ENCODE measurements at places on chromosomes 2 and 18. TPM values are rescaled to one million over a fixed set of nuclear protein-coding genes. Genes with fewer than 3 reads are reported as not detected.

LYG1 gene
- 2.4 TPM for total RNA-seq

ARMC9 gene
- 7.7 TPM for total RNA-seq

ALPG gene
- not detected for total RNA-seq

CAPN14 gene
- 2.0 TPM for total RNA-seq

ANKMY1 gene
- total RNA-seq: 30.8 TPM

FHOD3 gene
- total RNA-seq: 23.4 TPM

DNA sequence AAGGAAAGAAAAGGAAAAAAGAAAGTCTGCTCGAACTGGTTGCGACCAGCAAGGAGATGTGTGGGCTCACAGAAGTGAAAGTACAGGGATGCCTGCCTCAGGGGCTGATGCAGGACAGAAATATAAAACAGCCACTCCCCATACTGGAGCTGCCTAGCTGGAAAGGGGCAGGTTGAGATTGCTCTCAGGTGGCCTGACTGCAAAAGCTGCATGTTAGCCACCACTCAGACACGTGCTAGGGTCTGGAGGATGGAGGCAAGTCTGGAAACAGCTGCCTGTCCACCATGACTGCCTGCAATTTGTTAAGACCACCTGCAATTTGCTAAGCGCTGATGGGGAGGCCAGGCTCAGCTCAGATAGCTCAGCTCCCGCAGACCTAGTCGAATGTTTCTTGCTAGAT lies 17.9 kb downstream of the B3GNT7 start:
- no peaks in the 10 kb centered on the region for H3K27me3 ChIP-seq
- H3K36me3 ChIP-seq: no peaks in the 10 kb centered on the region
- H3K4me1 ChIP-seq: peaks cover 14% of the 10 kb centered on the region
- no peak overlapping the region for H3K4me3 ChIP-seq

- H3K27ac ChIP-seq: no peak overlapping the region
- no peaks in the 10 kb centered on the region for H3K36me3 ChIP-seq
- no peak for DNase-seq
- no peaks in the 10 kb centered on the region for H3K4me1 ChIP-seq
- no peaks in the 10 kb centered on the region for H3K27me3 ChIP-seq
Observed at GRCh38 chr2:160364364-160364763, 129.2 kb downstream of the RBMS1 start.

- H3K4me1 ChIP-seq: no peaks in the 10 kb centered on the region
- no peaks in the 10 kb centered on the region for H3K36me3 ChIP-seq
- no peak overlapping the region for H3K27ac ChIP-seq
Observed at GRCh38 chr18:69980982-69981804, 33.5 kb upstream of the CD226 start.

GRCh38 chr2:240997856-240998705 lies at the start of gene SNED1:
Gene SNED1, plus strand, starts transcription at chr2:240998618. Its CDS starts 220 bp downstream, at chr2:240998838.
- H3K27me3 ChIP-seq: no peaks in the 10 kb centered on the region
- no peaks in the 10 kb centered on the region for H3K36me3 ChIP-seq
- H3K4me3 ChIP-seq: no peak within 1 kb of the TSS
- no peaks in the 10 kb centered on the region for H3K4me1 ChIP-seq
- no peak within 1 kb of the TSS for H3K27ac ChIP-seq
- no peak for DNase-seq

- H3K27ac ChIP-seq: no peak overlapping the region
- DNase-seq: no peak
- H3K4me3 ChIP-seq: no peak overlapping the region
- H3K36me3 ChIP-seq: no peaks in the 10 kb centered on the region
- H3K27me3 ChIP-seq: no peaks in the 10 kb centered on the region
Observed at GRCh38 chr2:54629914-54630857, 93.3 kb upstream of the EML6 start.

DNA sequence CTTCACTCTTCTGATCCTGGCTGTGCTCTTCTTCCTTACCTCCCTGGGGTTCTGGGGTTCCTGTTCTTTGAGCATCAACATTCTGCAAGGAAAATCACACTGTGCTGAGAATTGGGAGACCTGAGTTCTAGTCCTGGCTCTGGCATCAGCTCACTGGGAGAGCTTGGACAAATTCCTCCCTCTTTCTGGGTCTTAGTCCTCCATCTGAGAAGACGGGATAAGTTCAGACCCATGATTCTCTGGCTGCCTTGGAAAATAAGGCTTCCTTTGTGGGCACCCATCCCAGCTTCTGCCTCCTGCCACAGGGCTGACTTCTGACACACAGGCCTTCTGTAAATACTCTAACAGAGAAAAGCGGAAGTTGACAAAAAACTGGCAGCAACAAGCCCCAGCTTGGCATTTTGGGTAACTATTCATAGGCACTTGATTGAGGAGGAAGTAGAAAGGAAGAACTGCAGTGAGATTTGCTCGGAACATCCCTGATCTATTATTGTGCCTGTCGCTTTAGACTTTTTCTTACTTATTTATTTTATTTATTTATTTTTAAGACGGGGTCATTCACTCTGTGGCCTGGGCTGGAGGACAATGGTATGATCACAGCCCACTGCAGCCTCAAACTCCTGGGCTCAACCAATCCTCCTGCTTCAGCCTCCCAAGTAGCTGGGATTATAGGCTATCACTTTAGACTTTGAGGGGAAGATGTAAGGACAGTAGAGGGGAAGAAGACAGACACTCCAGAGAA lies 7.9 kb downstream of the PCBP1 start:
- no peaks in the 10 kb centered on the region for H3K27me3 ChIP-seq
- DNase-seq: peak; percentile 97
- no peaks in the 10 kb centered on the region for H3K36me3 ChIP-seq
- peak overlapping the region; percentile 49 for H3K4me3 ChIP-seq

DNA sequence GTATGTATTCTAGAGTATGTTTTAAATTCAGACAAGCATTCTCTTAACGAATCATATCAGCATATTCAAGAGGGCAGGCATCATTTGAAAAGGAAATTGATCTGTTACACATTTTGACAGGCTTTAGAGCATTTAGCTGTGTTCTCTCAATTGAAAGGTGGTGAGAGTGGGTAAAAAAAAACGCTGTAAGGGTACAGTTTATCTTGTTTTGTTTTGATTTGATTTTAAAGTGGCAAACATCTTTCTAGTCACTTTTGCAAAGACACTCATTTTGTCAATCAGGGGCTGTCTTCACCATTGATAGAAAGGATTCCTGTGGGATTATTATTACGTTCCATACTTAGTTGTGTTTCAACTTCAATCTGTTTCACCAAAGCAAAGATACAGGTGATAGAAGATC lies 2.2 kb downstream of the CDH19 start:
- H3K4me3 ChIP-seq: no peak overlapping the region
- H3K27ac ChIP-seq: no peak overlapping the region
- DNase-seq: no peak

DNA sequence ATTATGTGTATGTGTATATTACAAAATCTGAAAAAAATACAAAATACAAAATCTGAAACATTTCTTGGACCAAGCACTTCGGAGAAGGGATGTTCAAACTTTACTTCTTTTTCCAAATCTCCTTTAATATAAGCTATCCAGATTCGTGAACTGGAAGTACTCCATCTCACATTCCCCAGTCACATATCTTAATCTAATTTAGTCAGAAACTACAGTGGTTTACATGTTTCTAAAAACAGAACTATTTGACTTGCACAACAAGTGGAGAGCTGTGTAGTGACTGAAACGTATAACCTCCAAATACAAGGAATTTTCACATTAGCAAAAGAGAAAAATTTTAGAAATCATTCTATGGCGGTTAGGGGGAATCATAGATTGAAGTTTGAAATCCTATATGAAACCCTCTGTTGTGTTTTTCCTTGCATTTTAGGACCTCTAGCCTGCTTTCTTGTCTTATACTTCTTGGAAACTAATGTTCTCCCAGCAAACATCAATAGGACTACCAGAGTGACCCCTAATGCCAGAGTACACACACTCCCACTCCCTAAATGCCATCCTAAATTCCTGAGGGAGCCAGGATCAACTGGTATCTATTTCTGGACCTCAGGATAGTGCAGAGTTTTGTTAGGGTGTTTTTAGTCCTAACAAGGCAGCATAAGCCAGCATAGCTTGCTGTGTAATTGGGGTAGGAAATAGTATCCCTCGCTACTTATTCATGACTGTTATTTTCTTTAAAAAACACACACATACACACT lies 30.2 kb upstream of the ROCK1 start:
- H3K36me3 ChIP-seq: no peaks in the 10 kb centered on the region
- H3K4me3 ChIP-seq: no peak overlapping the region
- no peak for DNase-seq
- H3K4me1 ChIP-seq: no peaks in the 10 kb centered on the region
- no peak overlapping the region for H3K27ac ChIP-seq
- H3K27me3 ChIP-seq: no peaks in the 10 kb centered on the region

DNA sequence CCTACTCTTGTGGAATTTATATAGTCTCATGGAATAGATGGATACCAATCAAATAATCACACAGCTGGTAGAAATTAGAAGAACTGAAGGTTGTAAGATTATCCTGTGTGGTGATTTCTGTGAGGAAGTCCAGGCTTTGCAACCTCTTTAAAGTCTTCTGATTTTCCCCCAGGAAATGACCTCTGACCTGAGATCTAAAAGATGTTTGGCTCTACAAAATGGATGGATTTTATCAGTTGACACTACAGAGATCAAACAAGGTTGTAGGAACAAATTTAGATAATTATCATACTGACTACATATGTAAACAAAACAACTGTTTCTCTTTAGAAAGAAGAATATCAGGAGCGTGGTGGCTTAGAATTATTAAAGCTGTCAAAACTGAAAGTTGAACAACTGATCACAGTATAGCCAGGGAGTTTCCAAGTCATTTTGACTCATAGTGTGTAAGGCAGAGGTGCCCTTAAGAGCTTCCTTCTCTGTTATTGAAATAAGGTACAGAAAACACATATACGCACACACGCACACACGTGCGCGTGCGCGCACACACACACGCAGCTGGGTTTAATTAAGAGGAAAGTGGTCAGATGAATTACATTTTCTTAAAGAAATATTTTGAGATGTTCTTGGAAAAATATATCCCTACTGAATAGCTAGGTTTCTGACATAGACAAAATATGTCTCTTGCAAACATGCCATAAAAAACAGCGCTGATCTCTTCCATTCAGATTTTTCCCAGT lies 35.5 kb upstream of the PELI1 start:
- no peak overlapping the region for H3K4me3 ChIP-seq
- no peak for DNase-seq
- peaks cover 11% of the 10 kb centered on the region for H3K4me1 ChIP-seq
- H3K36me3 ChIP-seq: peaks cover 9% of the 10 kb centered on the region
- no peak overlapping the region for H3K27ac ChIP-seq
- no peaks in the 10 kb centered on the region for H3K27me3 ChIP-seq

DNA sequence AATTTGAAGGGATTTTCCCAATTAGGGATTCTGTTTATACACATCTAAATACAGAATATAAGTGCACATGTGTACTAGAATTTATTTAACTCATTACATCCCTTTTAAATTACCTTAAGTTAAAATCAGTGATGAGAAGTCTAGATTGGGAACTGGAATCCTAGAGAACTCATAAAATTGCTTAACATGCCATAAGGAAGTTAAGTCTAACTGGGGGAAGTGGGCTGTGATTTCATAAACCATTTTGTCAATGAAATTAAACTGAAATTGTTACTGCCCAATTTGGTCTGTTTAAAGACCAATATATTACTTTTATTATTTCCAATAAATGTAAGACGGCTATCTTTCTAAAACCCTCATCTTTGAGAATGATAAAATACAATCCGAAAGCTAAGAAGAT lies 72.3 kb upstream of the CD226 start:
- H3K27me3 ChIP-seq: no peaks in the 10 kb centered on the region
- H3K27ac ChIP-seq: no peak overlapping the region
- no peaks in the 10 kb centered on the region for H3K4me1 ChIP-seq
- H3K36me3 ChIP-seq: peaks cover 6% of the 10 kb centered on the region

- no peaks in the 10 kb centered on the region for H3K27me3 ChIP-seq
- H3K4me3 ChIP-seq: no peak overlapping the region
- no peaks in the 10 kb centered on the region for H3K36me3 ChIP-seq
- DNase-seq: no peak
- H3K27ac ChIP-seq: no peak overlapping the region
Observed at GRCh38 chr18:58401191-58401590, 227.7 kb downstream of the ALPK2 start.

DNA sequence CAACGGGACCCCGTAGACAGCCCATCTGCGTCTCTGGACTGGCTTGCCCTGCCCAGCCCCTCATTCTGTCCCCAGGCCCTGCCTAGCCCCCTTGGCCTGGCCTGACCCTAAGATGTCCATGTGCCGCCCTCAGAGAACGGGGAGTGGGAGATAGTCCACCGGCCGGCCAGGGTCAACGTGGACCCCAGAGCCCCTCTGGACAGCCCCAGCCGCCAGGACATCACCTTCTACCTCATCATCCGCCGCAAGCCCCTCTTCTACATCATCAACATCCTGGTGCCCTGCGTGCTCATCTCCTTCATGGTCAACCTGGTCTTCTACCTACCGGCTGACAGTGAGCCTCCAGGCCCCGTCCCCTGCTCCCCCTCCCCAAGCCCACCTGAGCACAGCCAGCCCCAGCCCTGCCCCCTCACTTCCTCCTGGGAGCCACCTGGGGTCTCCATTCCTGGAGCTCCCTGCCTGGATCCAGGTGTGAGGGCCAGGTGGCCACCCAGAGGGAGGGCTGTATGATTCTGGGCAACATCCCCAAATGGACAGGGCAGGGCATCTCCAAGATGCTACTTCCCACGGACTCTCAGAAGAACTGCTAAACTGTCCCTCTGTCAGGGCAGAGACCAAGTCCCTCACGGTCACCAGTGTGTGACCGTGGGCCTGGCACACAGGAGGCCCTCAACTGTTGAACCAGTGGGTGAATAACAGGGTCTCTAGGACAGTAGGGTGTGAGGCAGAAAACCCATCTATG lies 4.0 kb downstream of the CHRND start:
- no peaks in the 10 kb centered on the region for H3K36me3 ChIP-seq
- H3K4me3 ChIP-seq: no peak overlapping the region
- DNase-seq: no peak
- 0 out of 2 replicates have a peak, but pooled peaks cover 3% of the 10 kb centered on the region for H3K27me3 ChIP-seq
- H3K27ac ChIP-seq: no peak overlapping the region

DNA sequence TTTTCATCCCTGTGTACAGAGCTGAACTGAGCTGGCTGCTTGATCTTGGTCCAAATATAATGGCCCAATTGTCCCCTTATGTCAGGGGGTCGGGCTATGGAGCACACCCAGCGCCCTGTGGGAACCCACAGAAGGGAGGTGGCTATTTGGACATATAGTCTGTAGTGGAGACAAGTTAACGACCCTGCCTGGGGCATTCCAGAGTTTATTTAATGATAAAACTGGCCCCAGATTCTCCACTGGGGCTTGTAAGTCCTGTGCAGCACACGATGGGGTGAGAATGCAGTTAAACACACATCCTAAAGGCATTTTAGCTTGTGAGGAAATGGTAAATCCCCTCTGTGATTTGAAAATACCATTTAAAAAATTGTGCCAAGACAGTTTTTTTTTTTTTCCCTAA lies 72.9 kb downstream of the QPCT start:
- no peak overlapping the region for H3K27ac ChIP-seq
- no peaks in the 10 kb centered on the region for H3K27me3 ChIP-seq
- no peak overlapping the region for H3K4me3 ChIP-seq
- no peak for DNase-seq
- no peaks in the 10 kb centered on the region for H3K4me1 ChIP-seq
